AG04449 (cell line): ENCODE measurements at places on chromosomes 1 and 21.

DNA sequence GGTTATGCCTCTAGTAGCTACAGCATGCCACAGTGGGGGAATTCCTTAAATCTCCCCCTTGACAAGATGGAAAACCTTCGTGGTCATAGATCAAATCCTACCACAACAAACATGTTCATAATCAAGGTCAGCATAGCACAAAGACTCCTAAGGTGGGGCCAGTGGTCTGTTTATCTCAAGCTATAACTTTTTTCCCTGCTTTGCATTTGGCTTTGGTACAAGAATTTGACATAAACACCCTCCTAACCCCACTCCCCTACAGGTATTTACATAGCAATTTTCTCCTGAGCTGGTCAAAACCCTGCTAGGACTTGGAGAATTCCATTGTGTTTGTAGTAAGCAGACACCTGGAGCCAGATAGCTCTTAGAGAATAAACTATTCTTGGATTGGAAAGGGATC, 58.5 kb downstream of the HIVEP3 start:
- DNase-seq = no peak

- no peak for DNase-seq
These were observed 49.0 kb downstream of the OMA1 start for GRCh38 chr1:58497499-58497898.

- DNase-seq = no peak
These were observed 99.1 kb upstream of the RGS4 start for GRCh38 chr1:162970021-162970420.

- DNase-seq = no peak
These were observed 183.8 kb downstream of the LMO4 start for GRCh38 chr1:87512431-87512830.

DNA sequence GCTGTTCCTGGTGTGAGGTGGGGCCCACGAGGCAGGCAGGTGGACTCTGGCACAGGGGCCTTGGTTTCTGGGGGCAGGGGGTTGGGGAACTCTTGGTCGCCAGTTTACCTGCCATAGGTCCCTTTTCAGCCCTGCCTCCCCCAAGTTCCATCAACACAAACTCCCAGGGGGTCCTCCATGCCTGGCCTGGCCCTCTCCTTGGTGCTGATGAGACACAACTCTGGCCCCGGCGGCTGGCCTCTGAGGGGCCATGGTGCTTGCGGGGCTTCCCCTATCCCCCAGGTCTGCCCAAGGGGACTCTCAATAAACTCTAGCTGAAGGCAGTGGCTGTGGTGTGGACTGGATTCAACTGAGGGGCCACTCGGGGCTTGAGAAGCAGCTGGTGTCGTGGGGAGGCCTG, 16.0 kb downstream of the HTR6 start:
- DNase-seq = no peak

DNA sequence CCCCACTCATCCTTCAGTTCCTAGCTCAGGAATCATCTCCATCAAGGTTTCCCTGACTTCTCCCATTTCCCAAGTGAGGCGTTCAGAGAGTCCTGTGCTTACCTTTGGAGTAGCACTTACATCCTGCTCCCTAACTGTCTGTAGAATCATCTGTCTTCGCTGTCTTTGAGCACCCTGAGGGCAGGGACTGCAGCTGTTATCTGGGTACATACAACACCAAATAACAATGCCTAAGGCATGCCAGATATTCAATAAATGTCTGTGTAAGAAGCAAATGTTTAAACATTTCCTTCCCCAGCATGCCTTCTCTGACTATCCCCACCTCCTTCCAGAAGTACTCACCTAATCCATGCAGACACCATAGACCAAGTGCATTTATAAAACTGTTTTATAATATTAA, 65.4 kb downstream of the JAK1 start:
- no peak for DNase-seq

DNA sequence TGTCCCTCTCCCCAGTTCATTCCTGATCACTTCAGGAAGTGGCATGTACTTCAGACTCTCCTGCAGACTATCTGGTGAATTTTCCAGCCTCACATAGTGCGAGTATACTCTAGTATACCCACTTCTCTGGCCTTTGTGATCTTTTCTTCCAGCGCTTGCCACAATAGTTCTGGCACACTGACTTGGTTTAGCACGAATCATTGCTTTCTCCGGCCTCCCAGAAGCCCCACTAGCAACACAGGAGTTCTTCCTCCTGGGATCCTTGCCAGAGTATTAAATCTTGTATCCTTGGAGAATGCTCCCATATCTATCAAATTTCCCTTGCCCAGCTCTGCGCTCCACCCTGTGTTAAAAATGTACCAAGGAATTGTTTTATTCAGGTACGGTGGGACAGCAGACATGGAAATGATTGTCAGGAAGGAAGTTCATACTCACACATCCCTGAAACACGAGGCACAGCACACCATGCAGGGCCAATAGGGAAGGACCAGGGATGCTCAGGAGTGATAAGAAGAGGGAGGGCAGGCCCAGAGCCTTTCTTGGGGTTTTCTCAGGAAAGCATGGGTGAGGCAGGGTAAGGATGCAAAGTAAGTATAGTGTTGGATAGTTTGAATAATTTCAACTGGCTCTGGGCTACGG, 136.7 kb downstream of the ADSS2 start:
- DNase-seq = no peak
